Spinal cord (tissue), 10 donors: ENCODE measurements at places on chromosomes 3 and 15. TPM values are rescaled to one million over a fixed set of nuclear protein-coding genes. Genes with fewer than 3 reads are reported as not detected.

GRCh38 chr3:186260726-186261125 is 101.3 kb downstream of the DGKG start:
- DNase-seq, result no peak

- no peak for DNase-seq
Measured at GRCh38 chr15:85545185-85545584, 164.8 kb downstream of the AKAP13 start.

- DNase-seq, result no peak
Measured at GRCh38 chr3:177820683-177821316, 623.5 kb upstream of the TBL1XR1 start.

DNA sequence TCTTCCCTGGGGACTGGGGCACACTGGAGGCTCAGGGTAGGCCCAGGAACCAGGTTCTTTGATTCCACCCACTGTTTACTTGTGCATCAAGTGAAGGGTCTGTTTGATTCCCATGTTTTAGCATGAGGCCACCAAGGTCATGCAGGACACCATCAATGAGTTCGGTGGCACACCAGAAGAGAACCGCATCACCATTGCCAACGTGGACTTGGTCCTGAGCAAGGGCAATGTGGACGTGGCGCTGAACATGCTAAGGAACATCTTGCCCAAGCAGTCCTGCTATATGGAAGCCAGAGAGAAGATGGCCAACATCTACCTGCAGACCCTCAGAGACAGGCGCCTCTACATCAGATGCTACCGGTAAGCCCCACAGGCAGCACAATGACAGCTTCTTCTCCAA is 21.5 kb downstream of the TTC21A start:
- no peak for DNase-seq

The CCR9 gene
- polyA plus RNA-seq, result 0.19 TPM

The GP5 gene
- polyA plus RNA-seq, result 0.29 TPM

GRCh38 chr3:39124876-39125840 is 17.7 kb downstream of the TTC21A start:
- no peak for DNase-seq

The ZDHHC19 gene
- 2.5 TPM for polyA plus RNA-seq

The AHSG gene
- 0.27 TPM for polyA plus RNA-seq

The LRRIQ4 gene
- 0.26 TPM for polyA plus RNA-seq

The SPESP1 gene
- 3.2 TPM for polyA plus RNA-seq

DNA sequence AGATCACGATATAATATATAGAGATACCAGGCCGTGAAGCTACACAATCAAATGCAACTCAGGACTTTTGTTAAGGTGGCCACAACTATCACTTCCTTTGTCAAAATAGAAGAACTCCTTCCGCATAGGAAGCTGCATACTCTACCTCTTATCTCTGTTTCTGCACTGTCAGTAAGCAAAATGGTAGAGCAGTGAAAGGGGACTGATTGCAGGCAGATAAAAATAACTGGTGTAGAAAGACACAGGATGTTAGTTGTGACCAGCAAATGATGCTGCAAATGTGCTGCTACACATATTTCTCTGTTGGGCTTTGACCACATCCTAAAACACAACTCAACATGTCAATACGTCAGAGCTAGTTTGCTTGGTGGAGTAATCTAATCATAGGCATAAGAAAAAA is 16.3 kb upstream of the TRAT1 start:
- no peak for DNase-seq

GRCh38 chr3:99570061-99570460 is 68.3 kb upstream of the COL8A1 start:
- no peak for DNase-seq

DNA sequence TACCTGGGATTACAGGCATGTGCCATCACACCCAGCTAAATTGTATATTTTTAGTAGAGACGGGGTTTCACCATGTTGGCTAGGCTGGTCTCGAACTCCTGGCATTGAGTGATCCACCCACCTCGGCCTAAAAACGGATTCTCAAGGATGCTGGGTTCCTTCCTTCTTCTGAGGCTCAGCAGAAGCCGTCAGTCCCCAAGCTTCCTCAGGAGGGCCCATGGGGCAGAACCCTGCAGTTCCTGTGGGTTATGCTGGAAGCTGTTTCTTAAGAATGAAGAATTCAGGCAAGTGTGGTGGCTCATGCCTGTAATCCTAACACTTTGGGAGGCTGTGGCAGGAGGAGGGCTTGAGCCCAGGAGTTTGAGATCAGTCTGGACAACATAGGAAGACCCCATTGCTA is 29.0 kb upstream of the ZNF710 start:
- DNase-seq, result no peak

GRCh38 chr3:43413676-43414368 is 127.5 kb downstream of the SNRK start:
- DNase-seq, result no peak

The C3orf49 gene
- polyA plus RNA-seq, result 1.3 TPM

- DNase-seq, result no peak
Measured at GRCh38 chr3:130820976-130821375, 72.9 kb upstream of the ATP2C1 start.

GRCh38 chr3:49616491-49616941 is 57.6 kb upstream of the APEH start:
- peak; percentile 24 for DNase-seq

The LRRC31 gene
- polyA plus RNA-seq, result 0.69 TPM

The NIT2 gene
- polyA plus RNA-seq, result 46.8 TPM

DNA sequence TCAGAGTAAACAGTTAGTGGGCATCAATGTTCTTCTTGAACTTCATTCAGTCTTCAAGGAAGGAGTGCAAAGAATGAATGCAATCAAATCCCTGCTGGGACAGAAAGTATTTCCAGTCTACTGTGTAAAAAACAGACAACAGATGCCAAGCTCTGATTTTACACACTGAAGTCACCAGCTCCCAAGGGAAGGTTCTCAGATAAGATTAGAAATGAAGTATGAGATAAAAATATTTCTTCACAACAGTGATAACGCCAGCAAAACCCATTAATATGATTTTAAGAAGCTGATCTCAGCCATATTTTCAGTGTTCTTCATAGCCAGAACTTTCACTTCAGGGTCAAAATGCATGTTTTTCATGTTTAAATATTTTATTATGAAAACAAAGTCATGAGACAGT is 265.6 kb downstream of the CTNNB1 start:
- no peak for DNase-seq

The XYLB gene
- 4.0 TPM for polyA plus RNA-seq
